ENCODE measurements at places on chromosomes 2 and 18.
A peak's percentile ranks its signal among the peaks of the same experiment; 100 is the strongest.

DNA sequence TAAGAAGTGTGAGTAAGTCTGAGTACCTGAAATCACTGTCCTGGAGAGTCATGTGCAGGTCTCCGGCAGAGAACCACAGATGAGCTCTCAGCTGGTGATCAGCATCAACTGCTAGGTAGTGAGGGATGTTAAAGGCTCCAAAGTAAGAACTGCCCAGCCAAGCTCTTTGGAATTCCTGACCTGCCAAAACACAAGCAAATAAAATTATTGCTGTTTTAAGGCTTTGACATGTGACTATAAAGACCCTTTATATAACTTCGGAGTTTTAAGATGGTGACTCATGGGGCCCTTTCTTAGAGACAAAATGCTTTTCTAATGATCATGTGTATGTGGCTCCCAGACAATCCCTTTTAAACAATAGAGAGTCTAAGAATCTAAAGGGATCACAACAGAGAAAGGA, 855.7 kb downstream of the TRIB2 start:
- DNase-seq: no peak

DNA sequence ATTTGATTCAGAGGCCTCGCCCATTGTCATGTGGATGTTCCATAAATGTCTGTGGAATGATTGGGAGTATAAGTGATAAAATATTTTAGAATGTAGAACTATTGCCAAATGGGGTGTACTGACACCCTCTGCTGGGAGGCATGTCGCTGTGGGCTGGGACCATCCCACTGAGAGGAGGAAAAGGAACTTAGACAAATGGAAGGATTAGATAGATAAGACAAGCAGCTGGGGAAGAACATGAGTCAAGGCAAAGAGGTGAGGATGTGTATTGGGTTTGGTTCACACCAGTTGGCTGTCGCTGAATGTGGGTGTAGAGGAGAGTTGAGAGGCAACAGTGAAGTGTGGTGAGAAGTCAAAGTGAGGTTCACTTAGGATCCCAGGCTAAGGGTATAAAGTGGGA, 4.0 kb downstream of the C2orf74 start:
- DNase-seq: no peak

DNA sequence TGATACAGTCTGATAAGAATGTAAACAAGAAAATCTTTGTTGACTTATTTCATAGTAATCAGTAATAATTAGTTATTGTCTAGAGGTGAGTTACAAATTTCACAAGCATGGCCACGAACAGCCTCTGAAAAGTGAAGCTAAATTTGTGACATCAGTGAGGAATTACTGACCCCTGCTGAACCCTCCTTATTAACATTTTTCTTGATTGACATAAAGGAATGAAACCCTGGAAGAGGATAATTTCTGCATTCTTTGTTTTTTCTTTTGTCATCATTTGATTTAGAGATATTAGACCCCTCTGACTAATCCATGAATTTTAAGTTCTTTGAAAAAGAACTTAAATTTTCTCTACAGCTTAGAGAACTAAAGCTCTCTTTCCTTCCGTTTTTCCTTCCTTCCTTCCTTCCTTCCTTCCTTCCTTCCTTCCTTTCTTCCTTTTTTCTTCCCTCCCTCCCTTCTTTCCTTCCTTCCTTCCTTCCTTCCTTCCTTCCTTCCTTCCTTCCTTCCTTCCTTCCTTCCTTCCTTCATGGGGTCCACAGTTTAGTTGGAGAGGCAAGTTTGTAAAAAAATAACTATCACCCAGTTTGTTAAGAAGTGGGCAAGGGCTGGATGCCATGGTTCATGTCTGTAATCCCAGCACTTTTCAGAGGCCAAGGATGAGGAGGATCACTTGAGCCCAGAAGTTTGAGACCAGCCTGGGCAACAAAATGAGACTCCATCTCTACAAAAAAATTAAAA, 387.0 kb downstream of the MTX2 start:
- no peak for DNase-seq

GRCh38 chr2:109242654-109243331, 113.8 kb downstream of the SH3RF3 start:
- no peak for DNase-seq

DNA sequence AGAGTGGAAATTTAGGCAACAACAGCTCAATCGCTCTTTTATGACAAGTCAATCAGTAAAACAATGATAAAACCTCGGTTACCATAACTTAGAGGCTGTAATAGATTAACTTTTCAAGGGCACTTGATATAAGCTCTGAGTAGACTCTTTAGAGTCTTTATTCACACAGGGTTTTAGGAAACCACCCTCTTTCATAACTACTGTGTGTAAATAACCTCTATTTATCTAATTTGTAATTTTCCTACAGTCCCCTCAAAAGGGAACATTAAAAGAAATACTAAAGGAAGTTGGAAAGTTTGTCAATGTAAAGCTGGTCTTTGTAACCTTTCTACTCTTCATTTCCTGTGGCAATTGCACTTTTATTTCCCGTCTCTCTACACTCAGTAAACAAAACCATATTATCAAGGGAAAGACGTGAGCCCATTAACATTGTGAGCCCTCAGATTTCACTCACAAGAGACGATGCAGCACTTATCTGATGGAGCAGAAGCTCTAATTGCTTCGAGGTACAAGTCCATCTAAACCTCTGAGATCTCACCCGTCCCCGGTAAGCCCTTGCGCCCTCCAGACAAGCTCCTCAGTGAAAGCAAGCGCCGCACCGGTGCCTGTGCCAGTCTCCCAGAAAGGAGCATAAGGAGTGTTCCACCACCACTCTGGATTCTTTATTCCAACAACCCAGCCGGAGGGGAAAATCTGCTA, 1.1 kb upstream of the HOXD1 start:
- no peak for DNase-seq

GRCh38 chr2:237156031-237156856, 70.6 kb downstream of the COPS8 start:
- DNase-seq: peak; percentile 2

DNA sequence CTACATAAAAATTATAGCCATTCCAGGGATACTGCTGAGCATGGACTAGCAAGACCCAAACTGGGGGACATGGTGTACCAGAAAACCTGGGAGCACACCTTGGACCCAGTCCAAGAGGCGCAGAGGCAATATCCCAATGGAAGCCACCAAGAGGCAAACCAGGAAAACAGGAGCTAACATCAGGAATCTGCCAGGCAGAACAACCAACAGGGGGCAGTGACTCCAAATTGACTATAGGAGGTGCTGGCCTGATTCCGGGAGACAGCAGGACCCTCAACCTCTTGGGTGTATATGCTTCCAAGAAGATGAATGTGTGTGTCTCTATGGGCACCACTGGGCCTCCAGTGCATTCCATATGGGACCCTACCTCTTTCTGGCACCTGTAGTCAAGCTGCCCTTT, 172.7 kb upstream of the ARL4C start:
- no peak for DNase-seq

DNA sequence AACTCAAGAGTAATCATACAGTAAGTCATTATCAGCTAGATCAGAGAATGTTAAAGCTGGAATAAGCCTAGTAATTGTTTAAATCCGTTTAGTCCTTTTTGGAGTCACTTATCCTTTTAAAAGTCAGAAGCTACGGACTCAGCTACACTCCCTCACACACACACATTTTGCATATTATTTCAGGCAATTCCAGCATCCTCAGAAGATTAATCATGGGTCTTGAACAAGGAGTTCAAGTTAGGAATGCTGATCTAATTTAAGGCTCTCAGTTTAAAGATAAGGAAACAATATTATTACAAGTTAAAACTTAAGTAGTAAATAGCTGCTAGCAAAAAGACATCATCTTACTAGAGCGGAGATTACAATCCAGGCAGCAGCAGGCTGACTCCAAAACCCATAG, 74.3 kb downstream of the GTF3C3 start:
- DNase-seq: no peak

GRCh38 chr2:126658905-126659561, 3.1 kb downstream of the GYPC start:
- no peak for DNase-seq

DNA sequence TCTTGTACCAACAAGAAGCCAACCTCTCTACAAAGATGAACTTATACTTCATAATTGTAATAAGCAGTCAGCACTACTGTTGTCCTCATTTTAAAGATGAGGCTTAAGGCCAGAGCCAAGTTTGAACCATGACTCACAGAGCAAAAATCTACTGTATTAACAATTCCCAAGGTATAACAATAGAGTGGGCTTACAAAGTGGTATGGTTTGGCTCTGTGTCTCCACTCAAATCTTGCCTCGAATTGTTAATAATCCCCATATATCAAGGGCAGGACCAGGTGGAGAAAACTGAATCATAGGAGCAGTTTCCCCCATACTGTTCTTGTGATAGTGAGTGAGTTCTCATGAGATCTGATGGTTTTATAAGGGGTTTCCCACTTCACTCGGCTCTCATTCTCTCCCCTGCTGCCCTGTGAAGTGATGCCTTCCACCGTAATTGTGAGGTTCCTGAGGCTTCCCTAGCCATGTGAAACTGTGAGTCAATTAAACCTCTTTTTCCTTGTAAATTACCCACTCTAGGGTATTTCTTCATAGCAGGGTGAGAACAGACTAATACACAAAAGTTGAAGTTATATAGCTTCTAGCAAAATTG, 19.5 kb downstream of the MRPL44 start:
- DNase-seq: no peak

DNA sequence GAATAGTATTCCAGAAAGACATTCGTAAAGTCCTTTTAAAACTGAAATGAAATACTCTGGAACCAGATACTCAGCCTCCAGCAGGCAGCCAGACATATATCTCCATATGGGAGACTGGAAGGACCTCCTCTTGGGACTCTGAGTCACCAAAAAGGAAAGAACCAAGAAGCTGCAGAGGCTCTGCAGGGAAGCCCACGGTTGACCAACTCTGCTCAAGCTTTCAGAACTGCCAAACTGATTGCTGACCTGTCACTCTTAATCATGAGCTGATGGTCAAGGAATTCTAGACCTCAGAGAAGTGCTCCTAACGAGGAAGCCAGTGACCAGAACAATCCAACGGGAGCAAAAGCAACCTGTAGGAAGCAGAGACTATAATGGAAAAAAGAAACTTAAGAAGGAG, 434.7 kb downstream of the EIPR1 start:
- no peak for DNase-seq

GRCh38 chr18:34077599-34077998, 147.1 kb downstream of the NOL4 start:
- DNase-seq: no peak

DNA sequence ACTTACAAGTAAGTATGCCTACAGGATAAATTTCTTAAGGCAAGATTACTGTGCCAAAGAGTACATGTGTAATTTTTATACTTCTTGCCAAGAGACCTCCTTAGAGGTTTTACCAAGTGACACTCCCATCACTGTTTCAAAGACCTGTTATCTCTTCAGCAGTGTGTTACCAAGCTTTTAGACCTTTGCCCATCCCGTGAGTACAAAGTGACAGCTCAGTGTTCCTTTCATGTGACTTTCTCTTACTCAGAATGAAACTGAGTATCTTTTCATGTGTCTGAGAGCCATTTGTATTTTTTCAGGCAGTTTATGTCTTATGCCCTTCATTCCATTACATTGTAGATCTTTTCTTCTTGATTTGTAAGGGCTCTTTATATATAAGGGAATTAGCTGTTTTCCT, 287.5 kb upstream of the SALL3 start:
- no peak for DNase-seq

GRCh38 chr2:47891369-47892337, 14.6 kb downstream of the FBXO11 start:
- no peak for DNase-seq

- peak; percentile 36 for DNase-seq
These were observed 2.0 kb downstream of the IKZF2 start for GRCh38 chr2:213149294-213149875.

- DNase-seq: no peak
These were observed 8.3 kb downstream of the ARHGAP28 start for GRCh38 chr18:6737833-6738232.

- DNase-seq: no peak
These were observed 233.3 kb downstream of the FAM210A start for GRCh38 chr18:13493079-13493478.

DNA sequence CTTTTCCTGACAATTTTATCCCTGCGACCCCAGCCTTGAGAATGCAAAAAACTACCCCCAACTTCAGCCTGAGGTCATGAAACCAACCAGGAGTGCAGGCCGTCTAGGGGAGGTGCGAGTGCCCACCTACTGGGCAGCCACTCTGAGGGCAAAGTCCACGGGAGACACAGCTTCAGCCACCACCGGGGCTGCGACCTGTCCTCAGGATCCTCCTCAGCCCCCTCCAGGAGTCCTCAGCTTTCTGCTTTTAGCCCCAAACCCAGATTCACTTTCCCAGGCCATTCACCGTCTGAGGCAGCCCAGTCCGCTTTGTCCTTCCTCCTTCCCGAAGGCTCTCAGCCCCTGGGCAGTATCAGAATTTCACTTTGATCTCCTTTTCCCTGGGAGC, 210.2 kb upstream of the TNP1 start:
- DNase-seq: no peak

DNA sequence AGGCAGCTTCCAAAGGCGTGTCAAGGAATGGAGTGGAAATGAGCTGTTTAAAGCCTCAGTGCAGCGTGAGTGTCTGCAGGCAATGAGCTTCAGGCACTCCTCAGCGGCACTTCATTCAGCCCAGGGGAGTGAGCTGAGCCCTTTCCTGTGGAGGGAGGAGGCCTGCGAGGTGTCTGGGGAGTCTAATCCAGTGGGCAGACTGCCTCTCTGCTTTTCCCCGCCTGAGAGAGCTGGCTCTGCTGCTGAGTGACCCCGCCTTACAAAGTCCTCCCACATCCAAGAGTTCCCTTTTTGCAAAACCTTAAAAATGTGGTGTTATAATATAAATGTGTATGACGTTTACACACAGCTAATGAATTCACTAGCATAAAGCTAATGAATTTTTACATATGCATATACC, 7.0 kb upstream of the LDLRAD4 start:
- no peak for DNase-seq

DNA sequence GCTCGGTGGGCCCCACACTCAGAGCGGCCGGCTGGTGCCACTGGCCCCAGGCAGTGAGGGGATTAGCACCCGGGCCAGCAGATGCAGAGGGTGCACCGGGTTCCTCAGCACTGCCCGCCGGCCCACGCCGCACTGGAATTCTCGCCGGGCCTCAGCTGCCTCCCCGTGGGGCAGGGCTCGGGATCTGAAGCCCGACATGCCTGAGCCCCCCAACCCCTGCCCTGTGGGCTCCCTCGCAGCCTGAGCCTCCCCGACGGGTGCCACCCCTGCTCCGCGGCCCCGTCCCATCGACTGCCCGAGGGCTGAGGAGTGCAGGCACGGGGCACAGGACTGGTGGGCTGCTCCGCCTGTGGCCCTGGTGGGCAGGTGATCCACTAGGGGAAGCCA, 37.6 kb upstream of the TWSG1 start:
- no peak for DNase-seq

All from spinal cord (tissue), 10 donors.